ENCODE measurements at places on chromosomes 1 and 21.

DNA sequence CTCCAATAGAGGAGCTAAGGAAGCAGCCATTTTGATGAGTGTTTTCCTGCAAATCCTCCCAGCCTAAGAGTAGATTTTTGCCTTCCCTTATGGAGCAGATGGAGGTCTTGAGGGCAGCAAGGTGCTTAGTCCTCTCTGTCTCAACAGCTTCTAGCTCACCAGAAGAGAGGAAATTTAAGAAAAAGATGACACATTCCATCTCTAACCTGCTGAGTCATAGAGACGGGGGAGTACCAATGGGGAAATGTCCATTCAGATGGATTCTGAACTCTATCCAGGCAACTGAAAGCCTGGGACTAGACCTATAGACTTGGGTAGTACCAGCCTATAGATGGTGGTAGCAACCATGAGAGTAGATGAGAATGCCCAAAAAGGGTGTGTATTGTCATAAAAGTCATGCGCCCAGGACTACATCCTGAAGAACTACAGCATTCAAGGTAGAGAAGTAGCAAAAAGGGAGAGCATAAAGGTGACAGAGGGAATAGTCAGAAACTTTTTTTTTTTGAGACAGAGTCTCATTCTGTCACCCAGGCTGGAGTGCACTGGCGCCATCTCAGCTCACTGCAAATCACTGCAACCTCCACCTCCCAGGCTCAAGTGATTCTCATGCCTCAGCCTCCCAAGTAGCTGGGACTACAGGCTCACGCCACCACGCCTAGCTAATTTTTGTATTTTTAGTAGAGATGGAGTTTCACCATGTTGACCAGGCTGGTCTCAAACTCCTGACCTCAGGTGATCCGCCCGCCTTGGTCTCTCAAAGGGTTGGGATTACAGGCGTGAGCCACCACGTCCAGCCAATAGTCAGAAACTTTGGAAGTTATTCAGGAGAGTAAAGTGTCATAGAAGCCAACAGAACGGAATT lies 10.7 kb upstream of the ELOA start:
- DNase-seq: no peak

- DNase-seq: no peak
Measured at GRCh38 chr1:33343539-33343938, 22.6 kb upstream of the A3GALT2 start.

- DNase-seq: peak; percentile 50
Measured at GRCh38 chr1:78617615-78618026, 2.6 kb upstream of the IFI44L start.

GRCh38 chr1:50604580-50604979 lies 181.3 kb upstream of the DMRTA2 start:
- no peak for DNase-seq

DNA sequence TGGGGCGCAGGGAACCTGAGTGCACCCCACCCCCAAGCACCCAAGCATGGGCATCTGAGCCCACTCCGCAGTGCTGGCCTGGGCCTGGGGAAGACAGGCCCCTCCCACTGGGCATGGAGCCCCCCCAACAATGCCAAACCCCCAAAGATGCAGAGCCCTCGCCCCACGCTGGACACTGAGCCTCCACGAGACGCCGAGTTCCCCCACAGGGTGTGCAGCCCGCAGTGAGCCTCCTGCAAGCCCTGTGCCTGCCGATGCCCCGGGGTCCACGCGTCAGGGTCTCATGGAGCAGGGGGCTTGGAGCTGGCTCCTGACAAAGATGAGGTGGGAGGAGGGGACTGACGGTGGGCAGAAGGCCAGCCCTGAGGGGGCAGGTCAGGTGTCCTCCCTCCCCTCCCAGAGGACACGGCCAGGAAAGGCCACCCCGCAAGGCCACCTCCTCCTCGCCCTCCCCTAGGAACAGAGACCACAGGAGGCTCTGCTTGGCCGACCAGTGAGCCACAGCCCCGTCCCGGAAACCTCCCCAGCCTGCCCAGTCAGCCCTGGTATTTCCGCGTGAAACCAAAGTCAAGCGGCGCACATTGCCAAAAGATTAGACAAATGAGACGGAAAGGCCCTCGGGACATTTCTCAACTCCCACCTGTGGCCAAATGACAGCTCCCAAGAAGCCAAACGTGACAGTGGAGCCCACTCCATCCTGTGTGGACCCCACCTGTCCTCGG lies 33.4 kb downstream of the MEGF6 start:
- no peak for DNase-seq

Measured in endothelial cell (in vitro differentiated cells).